Tibial nerve (tissue), 4 donors: ENCODE measurements at places on chromosomes 1 and 21. TPM values are rescaled to one million over a fixed set of nuclear protein-coding genes. Genes with fewer than 3 reads are reported as not detected.

RASSF5 gene
- total RNA-seq = 28.0 TPM

GRCh38 chr1:907611-908451 is 15.9 kb upstream of the SAMD11 start:
- DNase-seq = no peak

GRCh38 chr1:66852870-66853269 is 51.8 kb upstream of the INSL5 start:
- no peak for DNase-seq

DNA sequence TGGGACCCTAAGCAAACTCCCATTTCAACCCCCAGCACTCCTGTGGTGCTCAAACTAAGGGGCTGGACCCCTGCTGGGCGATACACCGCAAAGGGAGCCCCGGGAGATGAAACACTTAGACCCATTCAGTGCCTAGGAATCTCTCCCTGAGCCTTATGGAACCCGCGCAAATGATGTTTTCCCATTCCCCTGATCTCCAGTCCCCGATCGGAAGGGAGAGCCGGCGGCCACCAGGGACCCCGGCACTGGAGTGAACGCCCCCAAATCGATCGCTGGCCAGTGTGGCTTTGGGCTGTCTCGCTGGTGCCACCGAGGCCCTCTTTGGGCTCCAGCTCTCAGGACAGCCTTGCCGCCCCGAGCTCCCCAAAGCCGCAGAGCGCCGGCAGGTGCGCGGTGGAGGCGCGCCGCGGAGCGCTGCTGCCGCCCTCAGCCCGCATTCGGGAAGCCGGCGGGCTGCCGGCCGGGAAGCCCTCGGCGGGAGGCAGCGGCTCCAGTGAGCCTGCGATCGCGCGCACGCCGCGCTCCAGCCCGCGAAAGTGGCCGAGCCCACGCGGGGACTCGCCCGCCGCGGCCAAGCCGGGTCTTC is 1.1 kb downstream of the PLXNA2 start:
- no peak for DNase-seq

DNA sequence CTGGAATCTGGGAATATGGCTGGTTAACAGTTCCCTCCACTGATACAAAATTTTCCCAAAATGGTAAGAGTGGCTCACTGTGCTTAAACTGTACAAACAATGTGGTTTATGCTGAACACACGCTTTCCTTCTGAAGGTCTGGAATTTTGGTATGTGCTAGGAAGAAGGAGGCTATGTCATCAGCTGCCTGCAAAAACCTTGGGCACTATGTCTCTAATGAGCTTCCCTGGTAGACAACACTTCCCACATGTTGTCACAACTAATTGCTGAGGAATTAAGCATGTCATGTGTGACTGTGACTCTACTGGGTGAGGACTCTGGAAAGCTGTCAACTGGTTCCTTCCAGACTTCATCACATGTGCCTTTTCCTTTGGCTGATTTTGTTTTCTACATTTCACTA is 29.2 kb downstream of the IPP start:
- DNase-seq = no peak

- DNase-seq = no peak
Observed at GRCh38 chr1:232853994-232854797, 49.0 kb downstream of the MAP10 start.

LCE2C gene
- not detected for total RNA-seq

ELOA gene
- 23.7 TPM for total RNA-seq

SLC22A15 gene
- total RNA-seq = 2.4 TPM

DNA sequence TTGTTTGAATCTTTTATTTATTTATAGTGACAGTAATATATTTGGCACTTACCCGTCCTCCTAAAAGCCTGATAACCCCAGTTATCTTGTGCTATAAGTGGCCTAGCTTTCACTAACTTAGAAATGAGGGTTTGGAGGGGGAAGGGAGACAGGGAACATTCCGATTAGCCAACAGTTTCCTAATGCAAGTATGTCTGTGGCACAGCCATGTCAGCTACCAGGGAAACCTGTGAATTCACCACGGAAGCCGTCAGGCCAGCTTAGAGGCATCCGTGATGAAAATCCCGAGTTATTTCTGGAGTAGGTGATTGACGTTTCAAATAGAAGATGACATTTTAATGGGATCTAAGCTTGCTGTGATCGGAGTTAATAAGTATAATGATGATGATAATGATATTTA is 39.4 kb upstream of the BCL10 start:
- no peak for DNase-seq

DHCR24 gene
- 229 TPM for total RNA-seq

FCRL4 gene
- total RNA-seq = not detected

GRCh38 chr1:26610781-26611180 is 81.2 kb downstream of the RPS6KA1 start:
- no peak for DNase-seq

- peak; percentile 58 for DNase-seq
Observed at GRCh38 chr1:22739648-22740385, 29.2 kb downstream of the EPHB2 start.

LEPROT gene
- total RNA-seq = 68.6 TPM

MSH4 gene
- 0.98 TPM for total RNA-seq

PGBD5 gene
- total RNA-seq = 1.7 TPM

MTFR1L gene
- total RNA-seq = 69.3 TPM

- no peak for DNase-seq
Observed at GRCh38 chr1:207923121-207923520, 12.2 kb upstream of the CD34 start.

DNA sequence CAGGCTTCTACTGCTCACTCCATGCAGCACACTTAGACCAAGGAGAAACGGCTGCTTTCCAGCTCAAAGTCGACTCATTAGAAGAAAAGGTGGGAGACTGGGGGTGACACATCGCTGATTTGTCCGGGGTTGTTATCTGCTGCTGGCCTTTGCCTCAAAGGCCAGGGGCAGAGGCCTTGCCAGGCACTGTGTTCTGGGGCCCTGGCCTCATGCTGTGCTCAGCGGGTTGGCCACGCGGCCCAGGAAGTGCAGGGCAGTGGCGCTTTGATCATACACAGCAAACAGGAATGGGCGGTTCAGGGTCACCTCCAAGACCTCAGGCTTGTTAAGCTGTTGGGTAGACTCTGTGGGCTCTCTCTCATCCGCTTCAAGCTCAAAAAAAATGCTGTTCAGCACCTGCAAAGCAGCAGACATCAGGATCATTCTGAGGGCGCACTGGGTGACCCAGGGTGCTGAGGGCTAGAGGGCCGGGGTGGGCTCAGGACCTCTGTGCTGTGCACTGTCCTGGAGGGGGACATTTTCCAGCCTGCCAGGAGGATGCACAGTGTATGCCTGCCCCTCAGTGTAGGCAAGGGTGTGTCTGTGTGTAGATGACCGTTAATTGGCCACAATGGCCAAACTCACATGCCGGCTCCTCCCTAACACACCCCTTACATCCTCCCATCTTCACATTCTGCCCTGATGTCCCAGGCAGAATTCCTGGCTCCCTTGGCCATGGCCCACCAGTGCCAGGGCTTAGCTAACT is 10.8 kb downstream of the AGT start:
- DNase-seq = no peak

AQP10 gene
- 0.21 TPM for total RNA-seq

ADORA1 gene
- total RNA-seq = 0.30 TPM

GRCh38 chr1:202017749-202018467 is 7.5 kb downstream of the ELF3 start:
- DNase-seq = no peak

- no peak for DNase-seq
Observed at GRCh38 chr21:37982496-37983318, 66.5 kb upstream of the KCNJ6 start.

DNA sequence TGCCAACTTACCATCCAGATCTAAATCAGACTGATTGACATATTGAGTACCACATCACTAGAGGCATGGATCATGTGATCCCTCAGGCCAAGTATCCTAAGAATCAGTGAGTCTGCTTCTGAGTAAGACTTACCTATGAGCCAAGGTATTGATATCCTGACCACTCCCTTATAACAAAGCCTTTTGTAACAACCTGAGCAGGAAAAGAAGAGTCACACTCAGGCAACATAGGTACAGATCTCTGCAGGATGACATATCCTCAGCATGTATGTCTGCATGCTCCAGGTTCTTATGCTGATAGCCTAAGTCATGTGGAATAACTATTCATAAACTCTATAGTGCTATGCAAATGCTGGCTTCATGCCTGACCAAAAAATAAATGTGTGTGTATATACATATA is 2.3 kb upstream of the LCE1A start:
- DNase-seq = no peak

KLHDC9 gene
- 12.9 TPM for total RNA-seq

KCNN3 gene
- total RNA-seq = 0.22 TPM

DNA sequence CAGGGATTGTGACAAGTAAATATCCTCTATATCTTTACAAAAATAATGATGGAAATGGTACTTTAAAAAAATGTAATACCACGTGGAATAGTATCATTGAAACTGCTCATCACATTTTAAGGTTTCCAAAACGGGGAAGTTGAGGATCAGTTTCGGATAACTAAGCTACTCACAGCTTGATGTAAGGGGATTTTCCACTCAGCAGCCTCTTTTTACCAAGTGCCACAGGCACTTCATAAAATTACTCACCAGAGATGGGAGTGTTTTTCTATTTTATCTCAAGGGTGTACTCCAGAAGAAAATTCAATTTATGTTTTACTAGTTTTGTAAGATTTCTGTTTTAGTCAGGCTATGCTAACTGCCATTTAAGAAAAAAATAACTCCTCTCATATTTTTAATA is 91.7 kb downstream of the TPR start:
- DNase-seq = no peak

DNA sequence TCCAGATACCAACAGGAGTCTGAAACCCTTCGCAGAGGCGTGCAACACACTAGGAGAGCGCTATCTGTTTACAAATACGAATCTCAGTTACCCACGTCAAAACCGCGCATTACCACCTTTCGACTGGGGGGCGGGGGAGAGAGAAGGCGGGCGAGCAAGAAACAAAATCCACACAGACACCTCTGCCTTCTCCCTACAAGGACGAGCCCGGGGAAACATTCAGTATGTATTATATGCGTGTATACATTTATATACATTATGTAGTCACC is 722 bp downstream of the TUT4 start:
- peak; percentile 26 for DNase-seq

GRCh38 chr1:82515650-82516049 is 714.9 kb downstream of the ADGRL2 start:
- DNase-seq = no peak

GRCh38 chr1:22702296-22703085 is 8.1 kb upstream of the EPHB2 start:
- no peak for DNase-seq

DNA sequence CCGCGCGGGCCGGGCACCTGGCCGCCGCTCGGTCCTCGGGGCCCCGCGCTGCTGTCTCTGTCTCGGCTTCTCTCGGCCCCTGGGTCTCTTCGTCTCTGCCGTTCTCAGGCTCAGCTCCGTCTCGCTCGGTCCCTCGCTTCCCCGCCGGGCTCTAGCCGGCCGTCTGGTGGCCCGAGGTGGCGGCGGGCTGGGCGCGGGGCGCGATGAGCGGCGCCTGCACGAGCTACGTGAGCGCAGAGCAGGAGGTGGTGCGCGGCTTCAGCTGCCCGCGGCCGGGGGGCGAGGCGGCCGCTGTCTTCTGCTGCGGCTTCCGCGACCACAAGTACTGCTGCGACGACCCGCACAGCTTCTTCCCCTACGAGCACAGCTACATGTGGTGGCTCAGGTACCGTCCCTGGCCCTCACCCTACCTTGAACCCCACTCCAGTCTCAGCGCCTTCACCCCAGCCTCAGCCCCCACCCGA is 355 bp downstream of the SHISAL2A start:
- DNase-seq = no peak

SLFNL1 gene
- 2.4 TPM for total RNA-seq

DNA sequence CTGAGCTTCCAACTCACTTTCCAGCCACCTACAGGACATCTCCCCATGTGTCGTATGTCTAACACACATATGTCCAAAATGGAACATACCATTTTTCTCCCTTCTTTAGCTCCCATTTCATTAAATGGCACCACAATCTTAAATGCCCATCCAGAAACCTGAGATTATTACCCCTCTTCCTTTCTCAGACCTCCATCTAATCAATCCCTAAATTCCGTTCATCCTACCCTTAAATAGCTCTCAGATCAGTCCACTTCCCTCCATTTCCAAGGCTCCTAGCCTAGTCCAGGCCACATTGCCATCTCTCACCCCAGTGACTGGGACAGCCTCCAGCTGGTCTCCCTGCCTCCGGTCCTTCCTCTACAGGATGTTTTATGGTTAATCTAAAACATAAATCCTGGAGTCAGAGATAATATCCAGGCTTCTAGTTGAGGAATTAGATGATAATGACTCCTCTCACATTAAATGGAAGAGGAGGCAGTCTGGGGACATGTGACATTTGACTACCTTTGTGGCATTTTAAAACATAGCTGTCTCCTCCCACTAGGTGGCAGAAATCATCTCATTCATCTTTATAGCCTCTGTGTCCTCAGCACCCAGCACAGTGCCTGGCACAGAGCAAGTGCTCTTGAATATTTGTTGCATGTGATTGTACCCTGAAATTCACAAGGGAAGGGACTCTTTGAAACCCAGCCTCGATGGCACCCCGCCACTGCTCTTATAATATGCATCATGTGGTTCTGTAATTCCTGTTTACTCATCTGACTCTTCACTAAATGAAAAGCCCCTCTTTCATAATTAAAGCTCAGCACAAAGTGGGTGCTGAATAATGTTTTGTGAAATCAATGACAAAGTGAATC is 102.3 kb downstream of the TMEM53 start:
- no peak for DNase-seq

DNA sequence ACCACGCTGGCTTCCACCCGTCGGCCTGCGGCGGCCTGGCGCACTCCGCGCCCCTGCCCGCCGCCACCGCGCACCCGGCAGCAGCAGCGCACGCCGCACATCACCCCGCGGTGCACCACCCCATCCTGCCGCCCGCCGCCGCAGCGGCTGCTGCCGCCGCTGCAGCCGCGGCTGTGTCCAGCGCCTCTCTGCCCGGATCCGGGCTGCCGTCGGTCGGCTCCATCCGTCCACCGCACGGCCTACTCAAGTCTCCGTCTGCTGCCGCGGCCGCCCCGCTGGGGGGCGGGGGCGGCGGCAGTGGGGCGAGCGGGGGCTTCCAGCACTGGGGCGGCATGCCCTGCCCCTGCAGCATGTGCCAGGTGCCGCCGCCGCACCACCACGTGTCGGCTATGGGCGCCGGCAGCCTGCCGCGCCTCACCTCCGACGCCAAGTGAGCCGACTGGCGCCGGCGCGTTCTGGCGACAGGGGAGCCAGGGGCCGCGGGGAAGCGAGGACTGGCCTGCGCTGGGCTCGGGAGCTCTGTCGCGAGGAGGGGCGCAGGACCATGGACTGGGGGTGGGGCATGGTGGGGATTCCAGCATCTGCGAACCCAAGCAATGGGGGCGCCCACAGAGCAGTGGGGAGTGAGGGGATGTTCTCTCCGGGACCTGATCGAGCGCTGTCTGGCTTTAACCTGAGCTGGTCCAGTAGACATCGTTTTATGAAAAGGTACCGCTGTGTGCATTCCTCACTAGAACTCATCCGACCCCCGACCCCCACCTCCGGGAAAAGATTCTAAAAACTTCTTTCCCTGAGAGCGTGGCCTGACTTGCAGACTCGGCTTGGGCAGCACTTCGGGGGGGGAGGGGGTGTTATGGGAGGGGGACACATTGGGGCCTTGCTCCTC is 1.9 kb downstream of the OLIG2 start:
- DNase-seq = no peak

GRCh38 chr1:92755541-92756461 is 29.1 kb downstream of the EVI5 start:
- no peak for DNase-seq
